ENCODE measurements at places on chromosomes 11 and 22.

GRCh38 chr11:119977881-119978280 lies 160.0 kb downstream of the TRIM29 start:
- DNase-seq = no peak

DNA sequence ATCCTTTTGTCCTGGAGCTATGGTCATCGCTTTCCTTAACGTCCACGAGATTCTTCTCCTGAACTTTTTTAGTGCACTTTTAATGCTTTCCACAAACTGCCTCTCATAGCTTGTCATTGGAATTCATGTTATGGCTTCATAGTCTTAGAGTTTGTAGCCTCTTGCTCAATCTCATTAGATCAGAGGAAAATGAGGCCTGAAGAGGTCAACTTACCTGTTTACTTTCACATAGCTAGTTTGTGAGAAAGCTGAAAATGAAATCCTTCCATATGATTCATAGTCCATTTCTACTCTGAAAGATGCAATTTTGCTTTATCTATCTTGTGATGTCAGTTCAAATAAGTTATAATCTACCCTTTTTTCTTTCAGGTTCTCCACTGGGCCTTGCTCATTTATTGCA lies 1747.2 kb upstream of the RAG2 start:
- no peak for DNase-seq

GRCh38 chr11:58562375-58562800 lies 13.3 kb downstream of the LPXN start:
- DNase-seq = no peak

GRCh38 chr11:117143390-117143789 lies 697 bp upstream of the PAFAH1B2 start:
- peak; percentile 65 for DNase-seq

GRCh38 chr22:44586999-44587736 lies 89.1 kb upstream of the RTL6 start:
- no peak for DNase-seq

- peak; percentile 46 for DNase-seq
Measured at GRCh38 chr11:13448876-13449275, 14.1 kb downstream of the BTBD10 start.

DNA sequence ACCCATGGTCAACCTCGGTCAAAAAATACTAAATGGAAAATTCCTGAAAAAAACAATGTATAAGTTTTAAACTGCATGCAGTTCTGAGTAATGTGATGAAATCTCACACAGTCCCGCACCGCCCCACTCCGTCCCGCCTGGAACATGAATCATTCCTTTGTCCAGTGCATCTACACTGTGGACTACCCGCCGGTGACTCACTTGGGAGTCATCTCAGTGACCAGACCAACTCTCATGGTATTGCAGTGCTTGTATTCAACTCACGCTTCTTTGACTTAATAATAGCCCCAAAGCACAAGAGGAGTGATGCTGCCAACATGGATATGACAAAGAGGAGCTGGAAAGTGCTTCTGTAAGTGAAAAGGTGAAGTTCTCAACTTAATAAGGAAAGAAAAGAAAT lies 48.8 kb downstream of the ARHGAP32 start:
- peak; percentile 88 for DNase-seq

- DNase-seq = no peak
Measured at GRCh38 chr11:35326266-35326879, 93.0 kb downstream of the SLC1A2 start.

DNA sequence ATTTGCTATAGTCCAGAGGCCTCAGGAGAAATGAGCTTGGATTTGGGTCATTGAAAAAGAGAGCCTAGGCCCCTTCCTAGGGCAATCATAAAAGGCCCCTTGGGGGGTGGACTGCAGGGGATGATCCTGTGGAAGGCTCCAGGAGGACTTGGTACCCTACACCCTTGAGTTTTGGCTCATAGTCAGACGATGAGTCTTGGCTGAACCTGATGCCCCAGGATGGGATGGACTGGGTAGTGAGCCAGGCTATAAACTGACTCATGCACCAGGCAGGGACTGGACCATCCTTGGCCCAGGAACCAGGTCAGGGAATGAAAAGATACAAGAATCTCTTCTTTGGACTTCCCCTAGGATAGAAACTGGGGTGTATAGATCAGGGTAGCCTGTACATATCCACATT lies 54.2 kb downstream of the NAV2 start:
- peak; percentile 54 for DNase-seq

GRCh38 chr11:75598264-75598663 lies 36.2 kb downstream of the SERPINH1 start:
- DNase-seq = no peak

GRCh38 chr22:29313576-29314466 lies 1.7 kb downstream of the RASL10A start:
- DNase-seq = no peak

GRCh38 chr11:46905806-46906205 lies 12.5 kb downstream of the LRP4 start:
- no peak for DNase-seq

DNA sequence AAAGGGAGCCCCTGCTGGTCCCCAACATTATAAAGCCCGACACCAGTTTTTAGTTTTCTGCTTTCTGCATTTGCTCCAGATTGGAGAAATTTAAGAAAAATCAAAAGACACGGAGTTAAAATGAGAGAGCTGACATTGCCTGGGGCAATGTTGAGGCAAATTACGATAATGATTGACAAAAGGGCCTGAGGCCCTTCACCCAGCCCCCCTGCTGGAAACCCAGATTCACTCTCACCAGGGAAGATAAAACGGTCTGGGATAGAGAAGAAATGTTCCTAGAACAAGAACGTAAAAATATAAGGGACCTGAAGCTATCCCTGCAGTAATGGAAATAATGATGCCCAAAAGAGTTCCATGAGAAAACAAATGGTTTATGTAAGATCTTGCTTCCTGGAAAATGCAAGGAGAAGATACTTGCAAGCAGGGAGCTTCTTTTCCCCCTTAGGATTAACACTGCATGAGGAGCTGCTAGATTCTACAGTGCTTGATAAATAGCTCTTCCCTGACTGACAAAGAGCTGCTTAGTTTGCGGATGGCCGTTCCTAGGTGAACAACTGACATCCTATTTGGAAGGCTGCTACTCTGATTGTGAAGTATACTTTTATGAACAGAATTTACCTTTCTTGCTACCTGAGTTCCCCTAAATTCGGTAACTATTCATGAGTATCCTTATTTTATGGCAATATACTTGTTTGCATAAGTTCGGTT lies 40.6 kb upstream of the GNAZ start:
- DNase-seq = no peak

- no peak for DNase-seq
Measured at GRCh38 chr11:121589946-121590537, 137.3 kb upstream of the SORL1-AS1 start.

DNA sequence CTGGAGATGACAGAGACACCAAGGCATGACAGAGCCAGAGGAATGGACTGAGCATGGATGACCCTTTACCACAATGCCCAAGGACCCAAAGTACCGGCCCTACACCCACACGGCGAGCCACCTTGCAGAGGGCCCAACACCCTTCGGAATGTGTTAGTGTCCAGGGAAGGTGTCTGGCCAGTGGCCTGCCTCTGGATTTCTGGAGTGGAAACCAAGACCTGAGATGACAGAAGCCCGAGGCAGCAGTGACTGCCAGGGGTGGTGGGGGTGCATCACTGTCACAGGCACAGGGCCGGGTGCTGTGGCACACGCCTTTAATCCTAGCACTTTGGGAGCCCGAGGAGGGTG lies 28.7 kb downstream of the PDGFB start:
- no peak for DNase-seq

DNA sequence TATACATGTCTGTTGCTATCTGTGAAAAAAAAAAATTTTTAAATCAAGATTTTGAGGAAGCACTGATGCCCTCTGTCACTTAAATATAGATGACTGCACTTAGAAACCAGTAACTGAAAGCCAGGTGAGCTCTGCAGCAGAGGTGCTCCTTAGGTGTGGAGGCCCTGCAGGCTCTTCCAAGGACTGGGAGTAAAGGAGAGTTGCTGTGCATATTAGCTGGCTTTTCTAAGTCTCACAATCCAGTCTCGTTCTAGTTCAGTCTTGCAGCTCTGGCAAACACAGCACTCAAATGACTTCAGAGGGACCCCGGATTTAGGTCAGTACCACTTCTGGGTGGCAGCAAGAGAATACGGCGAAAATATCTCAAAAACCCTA lies 61.0 kb downstream of the LARGE2 start:
- no peak for DNase-seq

DNA sequence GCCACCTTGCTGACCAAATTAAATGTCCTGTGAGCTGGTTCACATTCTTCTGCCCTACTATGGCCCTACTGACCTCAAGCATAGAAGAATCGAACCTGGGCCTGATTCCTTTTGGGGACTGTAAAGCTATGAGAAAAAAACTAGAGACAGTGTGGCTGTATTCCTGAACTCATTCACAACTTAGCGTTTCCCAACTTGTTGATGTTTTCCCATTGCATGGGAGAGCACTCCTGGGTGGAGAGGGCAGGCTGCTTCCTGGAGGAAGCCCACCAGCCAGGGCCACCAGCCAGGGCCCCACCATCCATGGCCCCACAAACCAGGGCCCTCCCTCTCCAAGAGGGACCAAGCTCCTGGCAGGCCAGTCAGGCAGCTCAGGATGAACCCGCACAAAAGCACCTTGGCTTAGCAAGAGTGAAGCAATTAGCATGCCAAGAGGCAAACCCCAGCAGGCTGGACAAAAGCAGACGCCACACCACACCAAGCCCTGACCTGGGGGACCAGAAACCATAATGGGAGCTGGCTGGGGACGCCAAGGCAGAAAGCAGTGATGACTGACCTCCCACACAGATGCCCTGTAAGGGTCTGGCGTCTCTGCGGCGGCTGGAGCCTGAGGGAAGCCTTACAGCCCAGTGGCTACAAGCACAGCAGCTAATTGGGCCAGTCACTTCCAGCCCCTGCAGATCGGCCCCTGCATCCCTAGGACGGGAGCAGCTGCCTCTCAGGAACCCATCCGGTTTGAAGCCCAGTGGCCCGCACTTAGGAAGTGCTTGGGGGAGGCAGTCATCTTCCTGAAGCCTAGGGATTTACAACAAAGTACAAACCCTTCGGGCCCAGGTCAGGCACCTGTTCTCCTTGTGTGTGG lies 2.1 kb downstream of the CERK start:
- no peak for DNase-seq

GRCh38 chr11:118886681-118887111 lies 3.0 kb downstream of the CXCR5 start:
- no peak for DNase-seq

GRCh38 chr11:108871867-108872266 lies 207.0 kb downstream of the DDX10 start:
- DNase-seq = no peak

GRCh38 chr22:27416511-27417420 lies 384.8 kb downstream of the MN1 start:
- peak; percentile 88 for DNase-seq

DNA sequence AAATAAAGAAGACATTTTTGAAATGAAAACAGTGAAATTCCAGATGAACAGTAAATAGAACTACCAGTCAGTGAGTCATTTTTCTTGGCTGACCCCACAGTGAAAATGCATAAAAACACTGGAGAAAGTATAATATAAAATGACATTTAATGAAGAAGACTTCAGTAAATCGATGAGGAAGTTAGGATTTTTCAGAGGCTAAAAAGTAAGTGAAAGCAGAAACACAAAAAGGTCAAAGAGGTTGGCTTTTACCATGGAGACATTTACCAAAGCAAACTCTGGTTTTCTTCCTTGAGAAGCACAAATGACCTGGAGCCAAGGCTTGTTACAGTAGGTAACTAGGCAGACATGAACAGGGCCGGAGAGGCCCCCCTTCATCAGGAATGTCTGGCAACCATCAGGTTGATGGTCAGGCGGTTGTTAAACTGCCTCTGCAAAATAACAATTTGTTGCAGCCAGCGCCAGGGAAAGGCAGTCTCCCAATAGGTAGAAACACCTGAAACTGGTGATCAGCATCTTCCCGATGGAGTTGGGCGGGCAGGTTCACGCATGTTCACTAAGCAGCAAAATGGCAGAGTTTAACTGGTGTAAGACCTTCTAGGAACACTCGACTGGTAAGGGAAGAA lies 16.7 kb upstream of the TMEM123 start:
- peak; percentile 39 for DNase-seq

DNA sequence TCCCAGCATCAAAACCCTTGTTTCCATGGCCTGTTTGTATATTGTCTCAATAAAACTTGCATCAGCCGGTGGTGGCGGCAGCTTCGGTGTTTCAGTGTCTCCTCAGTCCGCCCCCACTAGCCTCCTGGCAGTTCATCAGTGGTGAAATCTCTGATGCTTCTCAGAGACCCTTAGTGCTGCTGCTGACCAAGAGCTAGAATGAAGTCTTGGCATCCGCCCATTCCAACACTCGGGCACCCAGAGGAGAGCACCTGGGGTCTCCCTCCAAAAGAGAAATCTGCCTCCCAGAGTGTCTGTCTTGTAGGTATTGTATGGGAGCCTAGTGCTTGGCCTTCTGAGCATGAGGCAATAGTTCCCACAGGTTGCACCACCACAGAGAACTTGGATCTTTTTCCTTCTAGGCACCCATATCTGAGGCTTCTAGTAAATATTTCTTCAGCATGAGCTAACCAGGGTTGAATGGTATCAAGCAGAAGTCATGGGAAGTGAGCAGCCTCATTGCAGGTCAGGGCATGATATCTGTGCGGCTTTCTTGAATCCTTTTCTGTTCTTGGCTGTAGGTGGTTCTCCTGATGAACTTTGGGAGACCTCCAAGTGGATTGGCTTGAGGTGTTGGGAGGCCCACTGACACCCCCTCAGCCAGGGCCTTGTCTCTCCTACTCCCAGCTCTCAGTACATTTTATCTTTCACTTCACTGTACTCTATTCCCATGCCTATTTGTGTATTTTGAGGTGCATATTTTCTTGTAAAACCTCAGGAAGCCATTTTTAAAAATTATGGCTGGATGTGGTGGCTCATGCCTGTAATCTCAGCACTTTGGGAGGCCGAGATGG lies 13.2 kb upstream of the AIFM3 start:
- DNase-seq = no peak

GRCh38 chr11:9004183-9004926 lies 554 bp upstream of the NRIP3 start:
- DNase-seq = no peak

DNA sequence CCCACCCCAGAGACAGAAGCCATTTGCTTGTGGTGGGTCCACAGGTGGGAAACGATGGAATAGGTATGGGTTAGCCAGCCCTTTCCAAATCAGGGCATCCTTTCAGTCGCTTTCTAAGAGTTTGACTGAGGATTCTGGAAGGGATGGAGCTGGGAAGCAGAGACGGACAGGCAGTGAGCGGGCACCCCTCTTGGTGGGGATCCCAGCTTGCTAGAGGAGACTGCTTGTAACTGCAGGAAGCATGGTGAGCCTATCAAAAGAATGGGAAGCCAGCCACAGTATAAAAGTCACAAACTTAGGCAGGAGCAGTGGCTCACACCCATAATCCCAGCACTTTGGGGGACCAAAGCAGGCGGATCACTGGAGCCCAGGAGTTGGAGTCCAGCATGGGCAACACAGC lies 6.1 kb upstream of the PDGFB start:
- DNase-seq = no peak

- peak; percentile 88 for DNase-seq
Measured at GRCh38 chr11:112785149-112785548, 176.1 kb upstream of the NCAM1 start.

Data from GM03348 (cell line).